ENCODE measurements at places on chromosomes 11 and 22.

DNA sequence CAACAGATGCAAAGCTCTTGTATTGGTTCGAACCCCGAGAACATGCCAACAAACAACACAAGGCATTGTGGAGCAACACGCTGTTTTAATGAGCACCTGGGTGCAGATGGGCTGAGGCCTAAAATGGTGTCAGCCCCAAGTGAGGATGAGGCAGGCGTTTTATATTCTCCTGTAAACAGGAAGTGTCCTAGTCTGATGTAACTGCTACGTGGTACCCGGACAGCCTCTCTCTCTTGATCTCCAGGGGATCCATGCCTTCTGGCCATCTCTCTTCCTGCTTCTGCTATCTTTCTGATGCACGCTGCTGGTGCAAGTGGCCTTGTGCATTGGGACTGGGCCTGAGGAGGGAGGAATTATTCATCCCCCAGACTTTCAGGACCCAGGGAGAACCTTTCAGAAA is 19.4 kb upstream of the VSTM5 start:
- DNase-seq = no peak

GRCh38 chr11:73429121-73429750 is 53.0 kb downstream of the RELT start:
- no peak for DNase-seq

DNA sequence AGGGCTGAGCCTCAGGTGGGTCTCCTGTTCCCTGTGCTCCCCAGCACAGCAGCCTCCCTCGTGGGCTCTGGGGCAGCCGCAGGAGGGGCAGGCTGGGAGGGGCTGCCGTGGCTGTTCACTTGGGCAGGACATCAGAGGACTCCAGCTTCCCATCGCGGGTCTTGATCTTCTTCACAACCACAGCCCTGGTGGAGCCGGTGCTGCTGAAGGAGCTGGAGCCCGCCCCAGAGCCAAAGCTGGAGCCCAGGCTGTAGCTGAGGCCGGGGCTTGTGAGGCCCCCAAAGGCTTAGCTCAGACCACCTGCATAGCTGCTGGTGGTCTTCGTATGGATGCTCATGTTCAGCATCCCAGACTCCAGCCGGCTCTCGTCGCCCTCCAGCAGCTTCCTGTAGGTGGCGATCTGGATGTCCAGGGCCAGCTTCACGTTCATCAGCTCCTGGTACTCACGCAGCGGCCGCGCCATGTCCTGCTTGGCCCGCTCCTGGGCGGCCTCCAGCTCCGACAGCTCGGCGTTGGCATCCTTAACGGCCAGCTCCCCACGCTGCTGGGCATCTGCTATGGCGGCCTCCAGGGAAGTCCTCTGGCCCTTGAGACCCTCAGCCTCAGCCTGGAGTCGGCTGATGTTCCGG is 126.1 kb downstream of the NECTIN1 start:
- no peak for DNase-seq

DNA sequence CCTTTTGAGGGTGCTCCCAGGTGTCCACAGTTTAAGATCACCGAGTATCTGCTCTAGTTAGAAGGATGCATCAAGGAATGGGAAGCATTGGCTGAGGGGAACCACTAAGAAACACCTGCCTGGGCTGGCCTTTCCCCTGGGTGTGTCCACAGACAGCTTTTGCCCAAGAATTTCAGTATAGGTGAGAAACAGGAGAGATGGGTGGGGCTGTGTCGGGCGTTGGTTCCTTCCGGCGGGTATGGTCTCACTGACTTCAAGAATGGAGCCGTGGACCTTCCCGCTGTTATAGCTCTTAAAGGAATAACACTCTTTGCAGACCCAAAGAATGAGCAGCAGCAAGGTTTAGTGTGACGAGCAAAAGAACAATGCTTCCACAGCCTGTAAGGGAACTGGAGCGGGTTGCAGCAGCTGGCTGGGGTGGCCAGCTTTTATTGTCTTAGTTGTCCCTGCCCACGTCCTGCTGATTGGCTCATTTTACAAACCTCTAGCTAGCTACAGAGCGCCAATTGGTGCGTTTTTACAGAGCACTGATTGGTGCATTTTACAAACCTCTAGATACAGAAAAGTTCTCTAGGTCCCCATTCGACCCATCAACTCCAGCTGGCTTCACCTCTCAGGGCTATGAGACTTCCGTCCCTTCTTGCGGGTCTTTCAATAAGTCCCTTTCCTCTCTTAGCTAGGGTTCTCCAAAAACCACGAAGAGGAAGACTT is 2.4 kb downstream of the FADS1 start:
- DNase-seq = peak; percentile 67

- DNase-seq = no peak
These were observed 11.9 kb downstream of the HOATZ start for GRCh38 chr11:111526501-111526900.
